ENCODE measurements at places on chromosomes 6 and 20.

GRCh38 chr20:24106150-24106800, 117.7 kb upstream of the GGTLC1 start:
- no peak for DNase-seq

- no peak for DNase-seq
These were observed 29.9 kb upstream of the SYNCRIP start for GRCh38 chr6:85672623-85673022.

DNA sequence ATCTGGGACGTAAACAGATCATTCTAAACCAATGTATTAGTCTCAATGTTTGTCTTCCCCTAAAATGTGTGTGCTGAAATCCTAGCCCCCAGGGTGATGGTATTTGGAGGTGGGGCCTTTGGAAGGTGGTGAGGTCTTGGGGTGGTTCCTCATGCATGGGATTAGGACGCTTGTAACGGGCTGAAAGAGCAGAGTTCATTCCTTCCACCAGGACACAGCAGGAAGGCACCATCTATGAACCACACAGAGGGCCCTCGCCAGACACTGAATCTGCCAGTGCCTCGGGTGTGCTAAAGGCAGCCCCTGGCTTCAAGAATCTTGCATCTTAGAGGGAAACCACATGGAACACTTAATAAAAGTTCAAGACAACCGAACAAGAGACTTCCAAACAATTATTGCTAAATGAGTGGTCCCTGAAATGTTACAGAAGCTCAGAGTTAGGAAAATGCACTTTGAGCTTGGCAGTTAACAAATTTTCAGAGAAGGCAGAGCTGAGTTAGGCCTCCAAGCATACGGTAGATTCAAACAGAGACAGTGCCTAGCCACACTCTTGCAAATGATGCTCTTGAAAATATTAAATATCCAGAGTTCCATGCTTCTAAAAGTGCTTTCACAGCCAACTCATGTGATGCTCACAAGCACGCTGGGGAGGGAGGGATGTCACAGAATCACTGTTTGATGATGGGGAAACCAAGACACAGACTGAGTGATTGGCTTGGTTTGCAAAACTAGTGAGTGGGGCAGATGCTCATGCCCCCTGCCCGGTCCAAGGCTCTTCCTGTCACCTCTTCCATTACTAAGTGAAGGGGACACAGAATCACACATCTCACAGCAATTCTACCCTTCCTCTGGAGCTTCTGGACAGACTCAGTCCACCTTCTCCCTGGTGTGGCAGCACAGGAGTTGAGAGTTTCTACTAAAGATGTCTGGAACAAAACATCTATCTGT, 27.4 kb downstream of the TBC1D7 start:
- no peak for DNase-seq

DNA sequence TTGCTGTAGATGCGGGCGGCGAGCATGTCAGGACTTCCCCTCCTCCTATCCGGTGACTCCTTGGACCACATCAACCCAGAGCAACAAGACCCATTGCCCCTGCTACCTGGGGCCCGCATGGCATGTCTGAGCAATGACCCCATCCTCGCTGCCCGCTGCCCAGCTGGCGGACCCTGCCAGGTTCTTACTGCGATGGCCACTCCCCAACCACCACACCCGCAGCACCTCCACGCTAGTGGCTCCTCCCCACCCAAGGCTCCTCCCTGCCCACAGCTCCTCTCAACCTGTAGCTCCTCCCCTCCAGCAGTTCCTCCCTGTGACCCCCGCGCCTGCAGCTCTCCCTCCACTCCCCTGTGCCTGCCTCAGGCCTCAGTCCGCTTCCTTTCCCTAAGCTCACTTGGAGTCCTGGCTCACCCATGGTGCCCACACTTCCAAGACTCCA, 17.6 kb upstream of the SERPINB9 start:
- DNase-seq, result no peak

GRCh38 chr20:41408986-41409385, 42.4 kb upstream of the EMILIN3 start:
- DNase-seq, result no peak

GRCh38 chr6:107230024-107230423, 114.7 kb upstream of the BEND3 start:
- DNase-seq, result no peak

GRCh38 chr6:100479179-100480035, 14.7 kb upstream of the SIM1 start:
- DNase-seq, result no peak

GRCh38 chr6:155143578-155144106, 120.2 kb upstream of the CLDN20 start:
- DNase-seq, result no peak

- no peak for DNase-seq
These were observed 115.9 kb downstream of the CD24 start for GRCh38 chr6:106858653-106859092.

DNA sequence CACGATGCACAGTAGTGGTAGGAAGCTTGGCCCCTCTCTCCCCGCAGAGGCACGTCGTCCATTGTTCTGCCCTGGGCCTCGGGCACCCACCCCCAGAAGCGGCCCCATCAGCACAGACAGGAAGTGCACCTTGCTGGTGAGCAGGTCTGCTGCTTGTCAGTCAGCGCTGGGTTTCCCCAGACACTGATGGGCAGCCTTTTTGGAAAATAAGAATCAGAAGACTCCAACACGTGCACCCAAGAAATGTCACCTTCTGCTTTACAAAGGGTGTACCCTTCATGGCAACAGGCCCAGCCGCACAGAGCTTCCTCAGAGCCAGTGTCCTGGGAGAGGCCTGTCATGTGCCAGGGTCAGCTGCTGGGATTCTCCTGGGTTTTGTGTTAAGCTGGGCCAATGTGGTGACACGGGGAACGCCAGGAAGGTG, 34.7 kb upstream of the IRF4 start:
- no peak for DNase-seq

DNA sequence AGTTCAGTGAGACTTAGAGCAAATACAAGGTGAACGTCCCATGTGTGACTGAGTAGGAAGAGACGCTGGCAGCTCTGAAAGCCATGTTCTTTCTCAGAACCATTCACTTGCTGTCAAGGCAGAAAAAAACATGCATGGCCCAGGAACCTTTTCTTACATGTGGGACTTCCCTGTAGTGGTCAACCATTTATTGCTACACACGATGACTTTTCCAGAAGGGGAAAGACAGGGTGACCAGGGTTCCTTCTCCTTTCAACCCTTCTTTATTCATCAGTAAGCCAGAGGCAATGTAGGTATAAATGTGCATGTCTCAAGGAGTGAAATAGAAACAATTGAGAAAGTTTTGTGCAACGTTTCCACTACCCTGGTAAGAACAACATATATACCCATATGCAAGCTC, 189.0 kb downstream of the NFATC2 start:
- DNase-seq, result no peak

- DNase-seq, result no peak
These were observed 921.8 kb upstream of the EPHA7 start for GRCh38 chr6:94341173-94341572.

GRCh38 chr6:75818098-75818855, 69.2 kb downstream of the MYO6 start:
- DNase-seq, result no peak

GRCh38 chr6:118649918-118650581, 1.3 kb downstream of the CEP85L start:
- DNase-seq, result no peak

DNA sequence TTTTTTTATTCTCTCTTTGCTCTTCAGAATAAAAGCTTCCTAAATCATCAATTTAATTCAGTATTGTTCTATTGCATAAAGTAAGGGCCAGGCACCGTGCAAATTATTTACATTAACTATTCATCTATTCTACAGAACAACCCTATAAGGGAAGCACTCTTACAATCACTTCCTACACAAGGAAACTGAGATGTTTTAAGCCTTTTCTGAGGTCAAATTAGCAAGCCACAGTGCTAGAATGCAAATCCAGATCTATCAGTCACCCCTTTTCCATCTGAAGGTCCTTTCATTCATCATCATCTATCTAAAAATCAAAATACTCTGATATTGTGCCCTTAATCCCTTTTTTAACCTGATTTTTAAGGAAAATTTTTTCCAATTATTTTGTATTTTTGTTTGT, 31.2 kb downstream of the FRK start:
- no peak for DNase-seq

- no peak for DNase-seq
These were observed 457.9 kb downstream of the TBC1D32 start for GRCh38 chr6:120876424-120876823.

- no peak for DNase-seq
These were observed 232.5 kb downstream of the PKHD1 start for GRCh38 chr6:51854876-51855275.

GRCh38 chr20:13817342-13817741, 32.5 kb downstream of the NDUFAF5 start:
- DNase-seq, result no peak

GRCh38 chr20:63503524-63503923, 4.6 kb upstream of the EEF1A2 start:
- DNase-seq, result no peak

DNA sequence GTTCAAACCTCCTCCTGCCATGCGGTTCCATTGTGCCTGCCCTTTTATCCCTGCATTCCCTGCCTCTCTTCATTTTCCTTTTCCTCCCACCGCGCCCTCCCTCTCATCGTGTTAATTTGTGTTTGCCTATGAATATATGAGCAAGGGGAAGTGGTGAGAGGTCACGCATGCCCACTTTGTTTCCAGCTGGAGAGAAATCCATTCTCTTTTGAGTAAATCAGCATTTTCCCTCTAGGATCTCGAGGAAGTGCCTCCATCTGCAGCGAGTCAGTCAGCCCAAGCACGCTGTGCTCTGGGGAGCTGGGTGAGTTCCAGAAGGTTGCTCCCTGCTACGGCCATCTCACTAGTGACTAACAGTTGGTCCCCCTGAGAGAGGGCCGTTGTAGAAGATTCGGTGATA, 42.9 kb downstream of the CDH26 start:
- no peak for DNase-seq

- no peak for DNase-seq
These were observed 28.7 kb upstream of the TXNDC5 start for GRCh38 chr6:7939184-7939863.

- DNase-seq, result no peak
These were observed 118.4 kb upstream of the TRAF3IP2 start for GRCh38 chr6:111724039-111724438.

- DNase-seq, result no peak
These were observed 1.5 kb downstream of the TAGAP start for GRCh38 chr6:159043251-159043650.

DNA sequence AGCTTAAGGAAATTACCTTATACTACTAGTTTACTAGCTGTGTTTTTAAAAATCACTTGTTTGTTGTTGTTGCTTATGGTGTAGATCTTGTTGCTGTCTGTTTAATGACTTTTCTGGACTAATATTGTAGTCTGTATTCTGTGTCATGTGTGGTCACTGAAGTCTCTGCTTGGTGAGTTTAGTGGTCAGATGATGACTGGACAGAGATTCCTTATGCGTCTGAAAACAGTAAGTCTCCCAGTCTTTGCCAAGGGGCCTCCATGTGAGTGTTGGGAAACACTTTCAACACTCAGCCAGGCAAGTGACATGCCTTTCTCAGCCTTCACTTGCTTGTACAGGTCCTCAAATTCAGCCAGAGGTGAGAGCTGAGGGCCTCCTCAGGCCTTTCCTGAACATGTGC, 256.9 kb upstream of the RNF24 start:
- DNase-seq, result no peak

GRCh38 chr20:39206899-39207564, 244.9 kb downstream of the DHX35 start:
- no peak for DNase-seq

- DNase-seq, result no peak
These were observed 134.0 kb upstream of the MARCKS start for GRCh38 chr6:113723182-113723581.

DNA sequence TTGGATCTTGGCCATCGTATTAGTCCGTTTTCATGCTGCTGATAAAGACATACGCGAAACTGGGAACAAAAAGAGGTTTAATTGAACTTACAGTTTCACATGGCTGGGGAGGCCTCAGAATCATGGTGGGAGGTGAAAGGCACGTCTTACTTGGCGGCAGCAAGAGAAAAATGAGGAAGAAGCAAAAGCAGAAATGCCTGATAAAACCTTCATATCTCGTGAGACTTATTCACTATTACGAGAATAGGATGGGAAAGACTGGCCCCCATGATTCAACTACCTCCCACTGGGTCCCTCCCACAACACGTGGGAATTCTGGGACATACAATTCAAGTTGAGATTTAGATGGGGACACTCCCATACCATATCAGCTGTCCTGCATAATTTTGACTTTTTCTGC, 20.1 kb upstream of the REPS1 start:
- DNase-seq, result no peak

GRCh38 chr20:51493346-51493791, 49.1 kb downstream of the NFATC2 start:
- DNase-seq, result no peak

- no peak for DNase-seq
These were observed 192.2 kb downstream of the TPBG start for GRCh38 chr6:82555801-82556200.

- peak; percentile 68 for DNase-seq
These were observed 38.0 kb downstream of the TMEM170B start for GRCh38 chr6:11575408-11576033.

GRCh38 chr6:135274561-135275293, 93.6 kb downstream of the MYB start:
- DNase-seq, result no peak

DNA sequence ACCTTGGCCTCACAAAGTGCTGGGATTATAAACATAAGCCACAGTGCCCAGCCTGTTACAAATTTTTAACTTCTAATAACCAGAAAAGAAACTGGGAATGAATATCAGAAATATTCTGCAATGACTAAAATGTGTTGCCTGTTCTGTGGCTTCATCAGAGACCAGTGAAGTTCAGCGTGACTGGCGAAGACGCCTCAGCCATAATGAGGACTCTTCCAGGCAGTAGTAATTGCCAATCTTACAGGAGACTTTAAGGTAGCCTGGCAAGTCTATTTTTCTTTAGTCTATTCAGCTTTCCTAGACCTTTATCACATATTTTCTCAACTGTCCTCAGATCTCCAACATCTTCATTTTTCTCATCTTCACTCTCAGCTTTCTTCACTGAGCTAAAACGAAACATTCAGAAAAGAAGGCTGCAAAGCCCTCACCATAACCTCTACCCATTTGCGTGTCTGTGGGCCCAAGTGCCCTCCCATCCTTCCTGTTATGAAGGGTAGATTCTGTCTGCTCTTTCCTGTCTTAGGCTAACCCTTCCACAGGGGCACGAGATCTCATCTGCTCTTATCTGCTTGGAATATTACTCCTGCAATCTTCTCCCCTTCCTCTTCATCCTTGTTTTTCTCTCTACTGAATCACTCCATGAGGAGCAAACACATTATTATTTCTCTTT, 42.0 kb upstream of the OLIG3 start:
- DNase-seq, result no peak

GRCh38 chr6:119446115-119446554, 96.6 kb upstream of the MAN1A1 start:
- peak; percentile 68 for DNase-seq

- no peak for DNase-seq
These were observed 4.4 kb upstream of the KCNS1 start for GRCh38 chr20:45105317-45105716.

GRCh38 chr20:10172998-10173655, 45.5 kb upstream of the SNAP25 start:
- DNase-seq, result no peak

GRCh38 chr20:44742304-44743079, 3.2 kb upstream of the KCNK15 start:
- no peak for DNase-seq

All from non-pigmented ciliary epithelial cell (primary cell).